ENCODE measurements at places on chromosomes 2 and 18. TPM values are rescaled to one million over a fixed set of nuclear protein-coding genes. Genes with fewer than 3 reads are reported as not detected.

DNA sequence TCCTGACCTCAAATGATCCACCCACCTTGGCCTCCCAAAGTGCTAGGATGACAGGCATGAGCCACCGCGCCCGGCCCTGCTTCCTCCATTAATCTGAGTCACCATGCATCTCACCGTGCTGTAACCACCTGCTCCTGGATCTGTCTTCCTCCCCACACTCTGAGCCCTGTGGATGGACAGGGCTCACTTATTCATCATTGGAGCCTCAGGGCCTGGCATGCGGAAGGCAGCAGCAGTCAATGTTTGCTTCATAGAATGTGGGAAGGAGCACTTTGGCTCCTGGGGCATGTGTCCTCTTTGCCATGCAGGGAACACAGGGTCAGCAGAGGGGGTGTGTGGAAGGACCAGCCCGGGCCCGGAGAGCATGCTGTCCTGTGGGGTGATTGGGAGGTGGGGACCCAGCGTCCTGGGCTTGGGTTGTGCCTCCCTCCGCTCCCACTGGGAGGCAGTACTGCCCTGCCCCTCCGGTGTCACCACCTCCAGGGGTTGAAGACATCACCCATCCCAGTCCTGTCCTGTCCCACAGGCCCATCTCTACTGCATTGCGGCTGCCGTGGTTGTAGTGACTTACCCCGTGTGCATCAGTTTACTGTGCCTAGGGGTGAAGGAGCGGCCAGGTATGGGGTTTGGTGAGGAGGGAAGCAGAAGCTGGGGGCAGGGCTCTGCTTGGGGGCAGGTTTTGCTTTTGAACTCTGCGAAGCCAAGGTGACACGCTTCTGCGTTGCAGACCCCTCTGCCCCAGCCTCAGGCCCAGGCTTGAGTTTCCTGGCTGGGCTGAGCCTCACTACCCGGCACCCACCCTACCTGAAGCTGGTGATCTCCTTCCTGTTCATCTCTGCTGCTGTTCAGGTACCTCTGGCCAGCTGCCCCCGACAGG lies 11.5 kb downstream of the MFSD2B start:
- no peak for DNase-seq

GPR45 gene
- 0.22 TPM for total RNA-seq

IL18R1 gene
- total RNA-seq: 2.4 TPM

DNA sequence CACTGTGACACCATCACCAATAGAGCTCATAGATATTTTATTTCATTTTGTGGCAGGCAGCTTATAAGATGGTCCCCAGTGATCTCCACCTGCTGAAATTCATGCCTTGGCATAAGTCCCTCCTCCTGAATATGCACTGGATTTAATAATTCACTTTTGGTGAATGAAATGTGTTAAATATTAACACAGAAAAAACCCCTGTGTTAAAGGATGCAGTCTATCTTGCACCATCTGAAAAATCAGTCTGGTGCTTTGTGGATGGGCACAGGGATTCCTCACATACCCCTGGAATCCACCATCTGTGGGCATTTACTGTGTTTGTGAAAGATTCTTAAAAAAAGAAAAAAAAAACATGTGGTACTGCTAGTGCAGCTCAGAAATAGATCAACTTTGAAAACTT lies 26.1 kb upstream of the WIPF1 start:
- DNase-seq: no peak

TCF23 gene
- not detected for total RNA-seq

PSMA8 gene
- not detected for total RNA-seq

DNA sequence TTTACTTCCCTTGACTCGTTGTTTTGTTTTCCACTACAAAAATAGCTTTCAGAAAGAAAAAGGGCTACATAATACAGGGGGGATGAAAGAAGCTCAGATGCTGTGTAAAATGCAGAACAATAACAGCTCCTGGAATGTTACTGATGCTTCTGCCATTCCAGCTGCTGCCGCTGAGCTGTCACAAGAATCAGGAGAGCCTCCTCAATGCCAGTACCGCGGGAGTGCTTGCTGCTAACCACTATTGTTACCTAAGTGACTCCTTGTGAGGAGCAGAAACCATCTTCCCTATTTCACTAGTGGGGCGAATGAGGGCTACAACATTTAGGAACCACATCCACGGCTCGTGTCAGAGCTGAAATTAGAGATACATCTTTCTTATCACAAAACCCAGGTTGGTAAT lies 384.8 kb downstream of the GALR1 start:
- no peak for DNase-seq

GRCh38 chr18:35710581-35710980 lies 129.0 kb downstream of the GALNT1 start:
- peak; percentile 62 for DNase-seq

MARCHF7 gene
- 104 TPM for total RNA-seq

- no peak for DNase-seq
These were observed 35.5 kb upstream of the GNAL start for GRCh38 chr18:11653521-11653920.

DNA sequence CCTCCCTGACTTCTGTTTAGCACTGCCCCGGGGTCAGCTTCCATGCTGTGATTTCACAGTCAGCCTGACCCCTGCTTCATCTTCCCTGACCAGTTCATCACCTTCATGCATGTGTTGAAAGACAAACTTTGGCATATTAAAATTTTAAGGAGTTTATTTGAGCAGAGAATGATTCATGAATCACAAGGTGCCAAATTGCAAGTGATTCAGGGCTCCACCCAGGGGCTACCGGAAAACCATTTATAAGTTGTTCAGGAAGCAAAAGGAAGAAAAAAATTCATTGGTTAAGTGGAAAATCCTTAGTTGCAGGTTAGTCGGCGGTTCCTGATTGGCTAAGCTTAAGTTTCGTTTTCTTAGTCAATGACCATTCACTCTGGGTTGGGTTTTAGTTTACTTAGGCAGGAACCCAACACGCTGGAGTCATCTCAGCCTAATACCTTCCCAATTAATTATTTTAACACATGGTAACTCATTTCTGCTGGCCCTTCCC lies 10.6 kb downstream of the IL1F10 start:
- peak; percentile 60 for DNase-seq

GRCh38 chr2:11236335-11236734 lies 81.1 kb downstream of the SLC66A3 start:
- peak; percentile 22 for DNase-seq

DNA sequence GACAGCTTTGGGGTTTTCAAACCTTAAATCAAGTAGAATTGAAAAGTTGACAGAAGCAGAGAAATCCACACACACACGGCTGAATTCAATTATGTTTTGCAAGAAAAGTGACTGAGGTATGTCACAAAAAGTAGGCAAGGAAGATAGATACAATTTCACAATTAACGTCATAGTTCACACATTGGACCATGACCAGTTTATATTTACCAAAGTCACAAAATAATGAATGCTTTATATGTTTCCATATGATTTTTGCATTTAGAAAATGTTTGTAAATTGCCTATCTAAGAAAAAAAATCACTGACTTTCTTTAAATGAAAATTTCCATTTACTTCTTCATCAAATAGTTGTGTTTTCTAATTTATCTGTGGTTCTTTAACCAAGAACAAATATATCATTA lies 29.4 kb upstream of the ZNF516 start:
- no peak for DNase-seq

GRCh38 chr18:34709104-34709503 lies 994 bp upstream of the DTNA start:
- peak; percentile 69 for DNase-seq

TMEM200C gene
- 11.3 TPM for total RNA-seq

DNA sequence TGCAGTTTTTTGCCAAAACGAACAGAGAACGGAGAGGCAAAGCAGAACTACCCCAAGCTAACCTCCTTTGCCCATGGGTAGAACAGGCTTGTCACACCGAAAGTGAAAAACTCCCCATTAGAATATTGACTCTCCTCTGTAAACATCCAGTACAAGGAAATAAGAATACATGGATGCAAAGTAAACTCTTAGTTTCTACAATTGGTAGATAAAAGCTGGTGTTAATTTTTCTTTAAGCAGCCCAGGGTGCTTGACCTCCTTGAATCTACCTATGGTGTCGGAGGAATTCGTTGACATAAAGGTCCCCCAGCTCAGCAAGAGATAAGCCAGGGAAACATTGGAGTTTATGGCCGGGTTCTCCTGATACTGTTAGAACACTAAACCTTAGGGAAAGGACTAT lies 48.4 kb upstream of the DSG1 start:
- DNase-seq: no peak

DNA sequence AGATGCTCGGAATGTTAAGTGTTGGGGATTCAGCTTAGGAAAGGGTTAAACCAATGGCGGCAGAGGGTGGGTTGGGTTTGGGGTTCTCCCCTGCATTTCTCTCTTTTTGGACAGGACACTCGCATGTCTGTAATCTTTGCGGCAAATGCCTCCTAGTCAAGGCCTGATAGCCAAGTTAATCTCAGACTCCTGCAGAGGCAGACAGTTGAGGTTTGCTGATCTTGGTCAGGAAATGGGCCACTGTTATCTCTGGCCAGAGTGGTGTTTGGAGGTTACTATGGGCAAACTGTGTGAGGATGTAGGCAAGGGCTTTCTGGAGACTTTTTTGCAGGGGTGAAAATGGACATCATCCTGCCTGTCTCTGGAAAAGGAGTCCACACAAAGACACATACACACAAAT lies 188.8 kb downstream of the SETBP1 start:
- no peak for DNase-seq
